Ascending aorta (tissue), 2 donors: ENCODE measurements at places on chromosomes 12 and 14.
A peak's percentile ranks its signal among the peaks of the same experiment; 100 is the strongest.

DNA sequence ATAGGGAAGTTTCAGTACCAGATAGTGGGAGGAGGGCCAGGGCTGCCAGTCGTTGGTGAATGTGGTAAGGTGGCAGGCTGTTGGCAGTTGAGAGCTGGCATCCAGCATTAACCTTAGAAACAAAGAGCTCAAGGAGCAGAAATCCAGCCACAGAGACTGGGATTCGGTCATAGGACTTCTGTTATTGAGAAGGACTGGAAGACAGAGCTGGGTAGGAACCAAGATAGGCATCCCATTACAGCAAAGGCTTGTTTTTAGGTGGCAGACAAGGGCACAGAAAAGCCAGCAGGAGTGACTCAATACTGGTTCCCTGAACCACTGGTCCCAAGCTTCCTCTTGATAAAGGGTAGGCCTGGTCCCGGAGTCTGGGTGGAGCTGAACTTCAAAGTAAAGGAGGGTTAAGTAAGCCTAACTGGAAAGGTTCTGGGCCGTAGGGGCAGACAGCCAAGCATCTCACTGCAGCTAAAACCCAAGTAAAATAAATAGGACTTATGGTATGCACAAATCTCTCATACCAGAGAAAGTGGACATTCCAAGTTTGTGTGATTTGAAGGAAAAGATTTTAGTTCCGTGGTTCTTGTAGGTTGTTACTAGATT lies 147.9 kb downstream of the ETV6 start:
- H3K4me3 ChIP-seq, result no peak overlapping the region
- DNase-seq, result peak; percentile 82
- peaks cover 30% of the 10 kb centered on the region for H3K4me1 ChIP-seq
- no peaks in the 10 kb centered on the region for H3K36me3 ChIP-seq

- H3K4me1 ChIP-seq, result peaks cover 10% of the 10 kb centered on the region
- peaks cover 7% of the 10 kb centered on the region for H3K36me3 ChIP-seq
- peak overlapping the region; percentile 75 for H3K27ac ChIP-seq
These were observed 3.2 kb downstream of the MLXIP start for GRCh38 chr12:122081697-122082221.

DNA sequence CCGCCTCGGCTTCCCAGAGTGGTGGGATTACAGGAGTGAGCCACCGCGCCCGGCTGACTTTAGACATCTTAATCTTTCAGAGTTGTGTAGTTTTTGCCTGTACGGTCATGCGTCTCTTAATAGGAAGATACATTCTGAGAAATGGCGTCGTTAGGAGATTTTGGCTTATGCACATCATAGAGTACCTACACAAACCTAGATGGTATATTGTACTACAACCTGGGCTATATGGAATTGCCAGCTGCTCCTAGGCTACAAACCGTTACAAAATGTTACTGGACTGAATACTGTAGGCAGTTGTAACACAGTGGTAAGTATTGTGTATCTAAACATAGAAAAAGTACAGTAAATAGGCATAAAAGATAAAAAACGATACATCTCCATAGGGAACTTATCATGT lies 1.3 kb downstream of the TSFM start:
- H3K27me3 ChIP-seq, result no peaks in the 10 kb centered on the region
- peaks cover 33% of the 10 kb centered on the region for H3K36me3 ChIP-seq
- no peak overlapping the region for H3K4me3 ChIP-seq

GRCh38 chr14:95045836-95046430 lies 111.4 kb downstream of the DICER1 start:
- H3K4me1 ChIP-seq, result no peaks in the 10 kb centered on the region
- H3K27me3 ChIP-seq, result no peaks in the 10 kb centered on the region
- no peak overlapping the region for H3K27ac ChIP-seq
- H3K4me3 ChIP-seq, result no peak overlapping the region
- no peak for DNase-seq
- H3K36me3 ChIP-seq, result no peaks in the 10 kb centered on the region

GRCh38 chr12:47746523-47746922 lies 12.2 kb downstream of the RAPGEF3 start:
- no peak overlapping the region for H3K4me3 ChIP-seq
- no peak for DNase-seq
- peaks cover 70% of the 10 kb centered on the region for H3K36me3 ChIP-seq
- no peak overlapping the region for H3K27ac ChIP-seq

GRCh38 chr12:10119066-10119465 lies 10.9 kb downstream of the CLEC7A start:
- no peak for DNase-seq
- no peak overlapping the region for H3K4me3 ChIP-seq
- no peaks in the 10 kb centered on the region for H3K27me3 ChIP-seq
- no peaks in the 10 kb centered on the region for H3K36me3 ChIP-seq

- no peak for DNase-seq
- H3K27ac ChIP-seq, result no peak overlapping the region
- H3K4me1 ChIP-seq, result no peaks in the 10 kb centered on the region
- no peaks in the 10 kb centered on the region for H3K27me3 ChIP-seq
- H3K36me3 ChIP-seq, result no peaks in the 10 kb centered on the region
- no peak overlapping the region for H3K4me3 ChIP-seq
These were observed 31.9 kb upstream of the ZFP36L1 start for GRCh38 chr14:68824517-68825347.

DNA sequence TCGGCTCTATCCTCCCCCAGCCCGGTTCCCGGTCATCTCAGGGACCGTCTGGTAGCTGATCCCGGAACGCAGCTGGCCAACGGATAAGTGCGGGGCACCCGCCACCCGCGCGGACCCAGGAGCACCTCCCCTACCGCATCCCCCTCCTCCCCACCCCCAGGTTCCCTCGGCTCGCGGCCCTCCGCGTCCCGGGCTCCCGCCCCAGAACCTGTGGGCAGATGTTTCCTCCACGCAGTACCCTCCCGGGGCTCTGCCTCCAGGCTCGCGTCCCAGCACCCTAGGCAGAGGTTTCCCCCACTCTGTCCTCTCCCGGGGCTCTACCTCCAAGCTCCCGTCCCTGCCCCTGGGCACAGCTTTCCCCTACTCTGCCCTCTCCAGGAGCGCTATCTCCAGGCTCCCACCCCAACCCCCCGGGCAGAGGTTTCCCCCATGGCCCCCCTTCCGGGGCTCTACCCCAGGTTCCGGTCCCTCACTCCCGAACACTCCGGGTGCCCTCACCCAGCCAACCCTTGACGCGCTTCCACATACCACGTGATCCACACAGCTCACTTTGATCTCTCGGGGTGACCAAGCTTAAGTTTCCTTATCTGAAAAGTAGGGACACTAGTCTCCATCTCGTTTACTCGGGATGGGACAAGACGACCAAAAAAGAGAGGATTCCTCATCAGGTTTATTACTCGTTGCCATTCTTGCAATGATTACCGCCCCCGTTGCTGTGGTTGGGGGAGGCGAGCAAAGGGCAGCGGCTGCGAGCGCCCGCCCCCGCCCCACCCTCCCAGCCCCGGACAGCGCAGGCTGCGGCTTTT lies at the start of gene CCDC38:
Gene CCDC38, minus strand, starts transcription at position 91 of the 806 bp plus-strand sequence. CDS start 6,105 bp downstream, outside the sequence.
- no peaks in the 10 kb centered on the region for H3K36me3 ChIP-seq
- H3K4me1 ChIP-seq, result no peaks in the 10 kb centered on the region
- no peaks in the 10 kb centered on the region for H3K27me3 ChIP-seq

GRCh38 chr12:116148844-116149243 lies 128.6 kb downstream of the MED13L start:
- no peaks in the 10 kb centered on the region for H3K36me3 ChIP-seq
- H3K27me3 ChIP-seq, result no peaks in the 10 kb centered on the region
- no peak overlapping the region for H3K4me3 ChIP-seq

DNA sequence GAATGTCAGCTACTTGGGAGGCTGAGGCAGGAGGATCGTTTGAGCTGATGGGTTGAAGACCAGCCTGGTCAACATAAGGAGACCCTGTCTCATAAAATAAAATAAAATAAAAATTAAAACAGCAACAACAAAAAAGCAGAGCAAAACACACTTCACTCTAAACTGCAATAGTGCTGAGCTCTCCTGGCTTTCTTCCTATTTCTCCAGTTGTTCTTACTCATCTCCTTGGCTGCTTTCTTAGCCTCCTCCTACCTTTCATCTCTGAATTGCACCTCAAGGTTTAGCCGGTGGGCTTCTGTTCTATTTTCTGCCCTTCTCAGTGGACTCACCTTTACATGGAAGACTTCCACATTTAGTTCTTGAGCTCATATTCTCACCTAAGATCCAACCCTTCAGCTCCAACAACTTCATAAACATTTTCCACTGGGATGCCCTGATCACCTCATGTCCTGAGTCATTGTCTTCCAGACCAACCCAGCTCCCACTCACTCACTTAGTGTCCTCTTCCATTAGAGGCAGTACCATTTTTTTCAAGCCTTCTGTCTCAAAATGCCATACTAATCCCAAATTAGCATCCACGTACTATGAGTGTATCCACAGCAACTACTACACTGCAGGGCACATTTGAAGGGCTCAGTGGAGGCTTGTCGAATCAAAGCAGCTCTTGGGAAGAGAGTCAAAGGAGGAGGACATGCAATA lies 41.2 kb upstream of the TMED10 start:
- H3K36me3 ChIP-seq, result no peaks in the 10 kb centered on the region
- no peak overlapping the region for H3K4me3 ChIP-seq
- H3K27ac ChIP-seq, result no peak overlapping the region
- H3K4me1 ChIP-seq, result no peaks in the 10 kb centered on the region

DNA sequence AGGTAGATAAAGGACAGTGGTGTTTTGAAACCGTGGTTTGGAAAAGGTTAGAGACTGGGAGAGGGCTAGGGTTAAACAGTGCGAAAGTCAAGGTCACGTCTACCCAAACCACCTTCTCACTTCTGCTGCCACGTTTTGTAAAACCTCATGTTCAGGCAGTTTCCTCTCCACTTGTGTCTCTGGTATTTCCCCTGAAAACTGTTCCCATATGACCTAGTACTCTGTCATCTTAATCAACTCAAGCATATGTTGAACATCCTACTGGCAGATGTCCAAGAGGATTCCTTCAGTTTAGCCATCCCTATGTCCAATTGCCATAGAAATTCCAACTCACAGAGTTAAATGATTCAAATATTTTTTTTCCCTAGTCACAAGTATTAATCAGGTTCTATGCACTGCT lies 17.4 kb downstream of the CLEC4C start:
- no peak for DNase-seq
- H3K36me3 ChIP-seq, result no peaks in the 10 kb centered on the region
- no peaks in the 10 kb centered on the region for H3K4me1 ChIP-seq
- H3K27me3 ChIP-seq, result no peaks in the 10 kb centered on the region
- H3K27ac ChIP-seq, result no peak overlapping the region

GRCh38 chr12:71449373-71450070 lies 9.9 kb downstream of the LGR5 start:
- H3K4me3 ChIP-seq, result no peak overlapping the region
- DNase-seq, result no peak
- H3K4me1 ChIP-seq, result no peaks in the 10 kb centered on the region
- no peaks in the 10 kb centered on the region for H3K36me3 ChIP-seq

DNA sequence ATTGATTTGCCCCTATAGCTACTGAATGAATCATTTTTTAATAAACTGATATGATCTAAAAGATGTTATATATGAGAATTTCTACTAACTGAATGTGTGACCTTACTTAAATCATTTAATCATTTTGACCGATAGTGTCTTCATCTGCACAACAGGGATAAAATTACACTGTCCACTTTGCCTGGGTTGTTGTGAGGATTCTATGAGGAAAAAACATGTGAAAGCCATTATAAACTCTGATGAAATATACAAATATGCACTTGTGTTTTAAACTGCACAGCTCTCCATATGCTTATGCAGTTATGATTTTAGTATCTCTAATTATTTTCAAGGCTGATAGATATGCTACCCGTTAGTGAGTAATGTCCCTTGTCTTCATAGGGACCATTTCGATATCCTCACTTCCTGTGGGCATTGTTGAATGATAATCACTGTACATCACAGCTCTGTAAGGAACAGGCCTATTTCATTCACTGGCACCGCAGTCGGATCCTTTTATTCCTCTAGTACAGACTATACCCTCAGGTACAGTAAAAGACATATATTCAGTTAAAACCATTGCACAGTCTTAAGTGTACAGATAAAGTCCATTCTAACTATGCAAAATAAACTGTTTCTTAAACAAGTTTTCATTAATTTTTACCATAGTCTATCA lies 88.7 kb upstream of the RAP1B start:
- H3K4me3 ChIP-seq, result no peak overlapping the region
- H3K4me1 ChIP-seq, result peaks cover 6% of the 10 kb centered on the region
- no peaks in the 10 kb centered on the region for H3K36me3 ChIP-seq
- no peaks in the 10 kb centered on the region for H3K27me3 ChIP-seq
- H3K27ac ChIP-seq, result peak overlapping the region; percentile 39
- DNase-seq, result no peak

- H3K4me1 ChIP-seq, result peaks cover 19% of the 10 kb centered on the region
- peak overlapping the region; percentile 75 for H3K27ac ChIP-seq
- no peaks in the 10 kb centered on the region for H3K27me3 ChIP-seq
- DNase-seq, result no peak
- H3K4me3 ChIP-seq, result peak overlapping the region; percentile 45
These were observed 251.5 kb downstream of the FOXN3 start for GRCh38 chr14:89165189-89166181.

DNA sequence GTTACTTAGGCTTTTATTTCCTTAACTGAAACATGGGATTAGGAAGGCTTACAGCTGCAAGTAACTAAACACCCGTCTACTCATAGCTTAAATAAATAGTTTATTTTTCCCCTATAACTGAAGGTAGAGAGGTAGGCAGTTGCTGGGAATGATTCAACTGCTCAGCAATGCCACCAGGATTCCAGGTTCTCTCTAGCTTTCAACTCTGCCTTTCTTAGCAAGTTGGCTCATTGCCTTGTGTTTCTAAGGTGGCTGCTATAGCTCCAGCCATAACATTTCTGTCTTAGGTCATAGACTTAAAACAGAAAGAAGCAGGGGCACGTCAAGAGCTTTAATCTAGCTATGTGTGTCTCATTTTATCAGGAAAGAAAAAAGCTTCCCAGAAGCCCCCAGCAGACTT lies 103.7 kb upstream of the MDM1 start:
- H3K36me3 ChIP-seq, result no peaks in the 10 kb centered on the region
- DNase-seq, result no peak

DNA sequence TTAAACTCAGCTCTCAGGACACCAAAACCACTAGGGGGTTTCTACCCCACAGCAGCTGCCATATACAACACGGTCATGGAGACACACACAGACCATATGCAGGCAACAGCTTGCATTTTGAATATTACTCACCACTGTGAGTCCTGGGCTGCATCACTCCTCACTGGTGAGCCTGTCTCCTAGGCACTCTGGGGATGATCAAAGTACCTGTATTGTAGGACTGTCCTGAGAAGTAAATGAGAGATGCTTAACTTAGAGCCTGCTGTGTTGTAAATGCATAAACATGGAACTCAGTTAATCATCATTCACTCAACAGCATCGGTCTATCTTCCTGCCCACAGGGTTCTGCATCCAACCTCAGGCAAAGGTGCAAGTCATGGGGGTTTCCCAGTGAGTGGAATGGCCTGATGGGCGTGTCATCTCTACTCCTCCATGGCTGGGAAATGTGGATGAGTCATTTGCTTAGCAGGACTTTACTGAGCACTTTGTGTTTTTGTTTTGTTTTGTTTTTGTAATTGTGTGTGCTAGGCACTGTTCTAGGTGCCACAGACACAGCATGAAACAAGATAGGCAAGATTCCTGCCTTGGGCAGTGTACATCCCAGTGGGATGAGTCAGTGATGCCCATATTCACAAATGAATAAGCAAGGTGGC lies 1141.2 kb upstream of the TMEM132C start:
- H3K27ac ChIP-seq, result no peak overlapping the region
- no peak overlapping the region for H3K4me3 ChIP-seq
- no peak for DNase-seq
- no peaks in the 10 kb centered on the region for H3K27me3 ChIP-seq
- no peaks in the 10 kb centered on the region for H3K36me3 ChIP-seq
